ENCODE measurements at places on chromosomes 5 and 9.

DNA sequence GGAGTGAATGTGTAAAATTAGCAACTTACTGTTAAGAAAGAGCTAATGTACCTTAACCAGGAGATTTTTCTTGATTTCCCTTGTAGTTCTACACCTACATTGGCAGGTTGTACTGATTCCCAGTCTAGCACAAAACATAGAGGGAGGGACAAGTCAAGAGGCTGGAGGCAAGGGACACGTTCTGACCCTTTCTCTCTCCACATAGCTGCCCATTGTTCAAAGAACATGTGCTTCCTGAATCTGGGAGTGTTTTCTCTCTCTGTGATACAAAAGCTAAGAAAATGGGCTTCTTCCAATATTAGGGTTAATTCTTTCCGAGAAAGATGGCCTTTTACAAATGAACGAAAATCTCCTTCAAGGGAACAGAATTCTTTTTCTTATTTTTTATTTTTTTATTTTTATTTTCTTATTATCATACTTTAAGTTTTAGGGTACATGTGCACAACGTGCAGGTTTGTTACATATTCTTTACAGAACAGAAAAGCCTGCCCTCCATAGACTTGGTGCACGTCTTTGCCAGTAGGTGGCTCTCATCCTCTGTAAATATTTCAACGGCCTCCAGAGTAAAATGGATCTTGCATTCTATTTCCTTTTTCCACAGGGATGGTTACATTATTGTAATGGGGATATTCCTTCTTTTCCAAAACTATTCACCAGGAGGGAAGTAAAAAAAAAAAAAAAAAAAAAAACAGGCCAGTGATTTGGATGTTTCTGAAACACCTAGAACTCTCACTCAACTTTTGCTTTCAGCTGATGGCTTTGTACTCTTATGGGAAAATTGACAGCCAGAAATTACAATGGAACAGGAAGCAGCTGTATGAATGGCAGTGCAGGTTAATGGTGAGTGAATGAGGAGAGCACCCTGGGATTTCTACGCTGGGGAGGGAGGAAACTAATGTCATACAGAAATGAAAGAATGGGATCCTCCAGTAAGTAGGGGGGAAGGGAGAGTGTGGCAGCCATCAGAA is 13.1 kb upstream of the IFNA5 start:
- DNase-seq = peak; percentile 55

DNA sequence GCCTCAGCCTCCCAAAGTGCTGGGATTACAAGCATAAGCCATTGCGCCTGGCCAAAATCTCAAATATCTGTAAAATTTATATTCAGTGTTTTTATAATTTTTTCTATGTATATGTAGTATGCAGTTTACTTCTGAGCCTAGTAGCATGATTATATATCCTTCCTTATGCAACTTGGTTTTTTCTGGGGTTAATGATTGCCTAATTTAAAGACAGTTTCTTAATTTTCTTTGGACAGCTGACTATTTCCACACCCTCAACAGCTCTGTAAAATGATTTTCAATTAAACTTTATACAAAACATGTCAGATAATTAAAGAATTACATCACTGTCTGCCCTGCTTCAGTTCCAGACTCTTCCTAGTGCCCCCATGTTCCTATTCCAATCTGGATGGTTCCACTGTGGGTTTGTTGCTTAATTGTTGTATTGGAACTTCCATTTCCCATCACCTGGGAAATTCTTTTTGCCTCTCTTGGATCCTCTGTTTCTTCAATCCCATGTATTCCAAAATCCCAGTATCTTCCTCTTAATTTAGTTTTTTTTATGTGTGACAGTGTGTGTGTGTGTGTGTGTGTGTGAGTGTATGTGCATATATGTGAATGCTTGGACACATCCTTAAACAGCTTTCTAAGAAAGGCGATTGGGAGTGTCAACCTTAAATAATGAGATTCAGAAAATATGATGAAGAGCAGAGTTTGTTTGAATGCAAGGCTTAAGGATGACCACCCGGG is 53.2 kb downstream of the C5orf22 start:
- DNase-seq = no peak

DNA sequence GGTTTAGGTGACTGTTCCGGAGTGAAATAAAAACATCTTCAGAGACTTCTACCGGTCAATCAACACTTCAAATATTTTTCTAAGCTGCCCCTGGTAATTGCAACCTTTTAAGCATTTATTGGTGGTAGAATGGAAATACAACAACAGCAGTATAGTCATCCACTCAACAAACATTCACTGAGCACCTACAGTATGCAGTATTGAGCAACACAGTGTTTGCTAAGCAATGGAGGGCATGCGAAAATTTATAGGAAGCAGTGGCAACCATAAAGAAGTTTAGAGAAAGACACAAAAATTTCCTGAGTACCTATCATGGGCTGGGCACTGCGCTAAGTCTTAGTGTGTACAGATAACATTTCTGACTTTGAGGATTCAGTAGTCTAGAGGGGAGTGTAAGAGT is 12.0 kb upstream of the SSBP2 start:
- no peak for DNase-seq

DNA sequence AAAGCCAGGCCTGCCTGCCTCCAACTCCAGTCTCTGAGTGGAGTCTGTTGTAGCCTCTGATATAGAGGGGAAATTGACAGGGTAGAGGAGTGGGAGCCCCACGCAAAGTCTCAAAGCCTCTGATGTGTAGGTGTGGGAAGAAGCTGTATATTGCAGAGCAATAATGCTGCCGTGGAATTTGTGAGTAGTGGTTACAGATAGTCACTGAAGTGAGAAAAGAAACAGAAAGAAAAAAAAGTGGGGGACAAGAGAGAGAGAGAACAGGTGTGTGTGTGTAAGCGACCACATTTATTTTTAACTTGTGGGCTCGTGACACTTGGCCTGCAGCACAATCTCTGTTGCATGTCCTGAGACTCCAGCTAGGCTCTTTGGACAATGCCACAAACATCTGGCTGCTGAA is 227.8 kb downstream of the NSG2 start:
- no peak for DNase-seq

- DNase-seq = peak; percentile 82
Observed at GRCh38 chr9:113548221-113549041, 84.9 kb downstream of the RGS3 start.

DNA sequence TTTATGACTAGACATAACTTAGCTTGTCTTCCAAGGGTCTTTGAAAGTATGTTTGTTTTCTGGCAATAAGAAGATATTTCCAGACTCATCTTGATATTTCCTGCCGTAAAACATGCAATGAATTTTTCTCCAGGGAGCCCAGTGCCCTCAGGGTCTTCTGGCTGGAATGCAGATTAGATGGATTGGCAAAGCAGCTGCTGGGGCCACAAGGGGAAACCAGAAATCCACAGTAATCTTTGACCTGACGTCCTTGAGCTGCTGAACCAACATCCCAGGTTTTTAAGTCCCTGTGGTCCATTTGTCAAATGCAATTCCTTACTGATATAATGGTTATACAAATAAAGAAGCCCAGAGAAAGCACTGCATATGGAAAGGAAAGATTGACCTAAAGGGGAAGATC is 93.0 kb downstream of the THBS4 start:
- no peak for DNase-seq

- DNase-seq = no peak
Observed at GRCh38 chr5:78761840-78762239, 113.3 kb upstream of the LHFPL2 start.

GRCh38 chr5:39076757-39077728 is 2.8 kb upstream of the RICTOR start:
- peak; percentile 83 for DNase-seq

DNA sequence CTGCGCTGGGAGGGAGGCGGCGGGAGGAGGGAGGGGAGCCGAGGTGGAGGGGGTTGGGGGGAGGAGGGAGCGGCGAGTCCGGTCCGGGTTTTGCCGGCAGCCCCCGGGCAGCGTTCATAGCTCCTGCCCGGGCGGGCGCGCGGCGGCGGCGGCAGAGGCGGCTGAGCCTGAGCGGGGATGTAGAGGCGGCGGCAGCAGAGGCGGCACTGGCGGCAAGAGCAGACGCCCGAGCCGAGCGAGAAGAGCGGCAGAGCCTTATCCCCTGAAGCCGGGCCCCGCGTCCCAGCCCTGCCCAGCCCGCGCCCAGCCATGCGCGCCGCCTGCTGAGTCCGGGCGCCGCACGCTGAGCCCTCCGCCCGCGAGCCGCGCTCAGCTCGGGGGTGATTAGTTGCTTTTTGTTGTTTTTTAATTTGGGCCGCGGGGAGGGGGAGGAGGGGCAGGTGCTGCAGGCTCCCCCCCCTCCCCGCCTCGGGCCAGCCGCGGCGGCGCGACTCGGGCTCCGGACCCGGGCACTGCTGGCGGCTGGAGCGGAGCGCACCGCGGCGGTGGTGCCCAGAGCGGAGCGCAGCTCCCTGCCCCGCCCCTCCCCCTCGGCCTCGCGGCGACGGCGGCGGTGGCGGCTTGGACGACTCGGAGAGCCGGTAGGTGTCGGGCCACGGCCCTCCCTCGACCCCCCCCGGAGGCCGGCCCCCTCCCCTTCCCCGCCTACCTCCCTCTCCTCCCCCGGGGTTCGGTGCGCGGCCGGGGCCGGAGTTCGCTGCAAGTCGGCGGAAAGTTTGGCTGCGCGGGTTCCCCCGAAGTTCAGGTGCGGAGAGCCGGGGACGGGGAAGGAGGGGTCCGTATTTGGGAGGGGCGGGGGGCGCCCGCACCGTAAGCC is at the start of gene CXXC5:
TSS of gene CXXC5 (plus strand) at position 145 of the 877 bp plus-strand sequence. CDS start 32,175 bp downstream, outside the sequence.
- DNase-seq = peak; percentile 74

DNA sequence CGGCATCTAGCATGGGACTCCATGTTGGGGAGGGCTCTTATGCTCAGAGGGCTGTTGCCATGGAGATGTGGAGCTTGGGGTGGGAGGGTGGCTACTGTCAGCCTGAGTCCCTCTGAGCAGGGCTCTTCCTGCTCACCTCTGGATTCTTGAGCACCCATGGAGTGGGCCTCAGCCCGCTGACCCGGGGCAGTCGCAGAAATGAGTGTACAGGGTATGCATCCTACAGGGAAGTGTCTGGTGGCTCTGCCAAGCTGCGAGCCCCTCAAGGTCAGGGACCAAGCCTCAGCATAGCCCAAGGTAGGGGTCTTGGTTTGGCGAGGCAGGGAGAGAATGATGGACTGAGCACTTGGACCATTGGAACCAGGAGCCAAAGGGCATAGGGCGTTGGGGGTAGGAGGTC is 104.1 kb downstream of the DAB2IP start:
- no peak for DNase-seq

- no peak for DNase-seq
Observed at GRCh38 chr5:17470064-17470463, 28.0 kb upstream of the TAF11L2 start.

GRCh38 chr9:119179701-119180100 is 189.5 kb downstream of the BRINP1 start:
- no peak for DNase-seq

- no peak for DNase-seq
Observed at GRCh38 chr9:114643896-114644295, 13.7 kb downstream of the TEX53 start.

GRCh38 chr9:127763918-127764384 is 14.5 kb downstream of the SH2D3C start:
- DNase-seq = peak; percentile 50

DNA sequence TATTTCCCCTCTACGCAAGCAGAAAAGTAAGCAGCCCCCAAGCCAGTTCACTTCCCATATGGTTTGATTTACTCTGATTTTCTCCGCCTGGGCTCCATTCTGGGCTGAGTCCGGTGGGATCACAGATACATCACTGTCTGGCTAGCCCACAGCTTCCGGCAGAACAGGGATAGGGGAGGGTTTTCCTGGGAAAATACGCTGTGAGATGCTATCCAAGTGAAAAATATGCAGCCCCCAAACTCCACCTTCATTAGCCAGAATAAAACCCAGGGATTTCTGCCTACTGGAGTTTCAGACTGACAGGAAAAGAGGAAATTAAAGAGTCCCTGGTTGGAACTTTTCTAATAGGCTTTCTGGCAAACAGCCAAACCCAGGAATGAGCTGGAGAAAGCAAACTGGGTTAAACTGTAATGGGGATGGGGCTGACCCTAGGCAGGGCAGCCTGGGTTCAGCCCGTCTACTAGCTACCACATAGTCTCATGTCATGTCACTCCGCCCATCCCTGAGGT is 16.9 kb upstream of the NIPAL4 start:
- no peak for DNase-seq

- no peak for DNase-seq
Observed at GRCh38 chr5:95068289-95068910, 216.5 kb downstream of the MCTP1 start.

DNA sequence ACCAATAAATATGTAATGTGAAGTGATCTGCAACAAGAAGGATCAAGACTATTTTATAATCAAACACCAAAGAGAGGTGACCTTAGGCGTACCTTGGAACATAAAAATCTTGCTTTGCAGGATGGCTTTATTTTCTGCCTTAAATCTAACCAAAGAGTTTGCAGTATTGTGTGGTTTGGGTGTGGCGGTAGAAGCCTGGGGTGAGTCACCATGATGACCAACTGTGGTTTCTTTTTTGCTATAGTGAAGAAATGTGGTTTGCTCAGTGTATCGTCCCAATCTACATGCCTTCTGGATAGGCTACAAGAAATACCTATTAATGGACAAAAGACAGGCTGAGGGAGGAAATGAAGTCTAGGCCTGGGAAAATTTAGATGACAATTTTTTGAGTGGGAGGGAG is 5.1 kb upstream of the CAST start:
- DNase-seq = peak; percentile 78

- DNase-seq = no peak
Observed at GRCh38 chr9:127336506-127337352, 60.2 kb upstream of the SLC2A8 start.

GRCh38 chr5:78930721-78931120 is 54.4 kb downstream of the ARSB start:
- DNase-seq = no peak

DNA sequence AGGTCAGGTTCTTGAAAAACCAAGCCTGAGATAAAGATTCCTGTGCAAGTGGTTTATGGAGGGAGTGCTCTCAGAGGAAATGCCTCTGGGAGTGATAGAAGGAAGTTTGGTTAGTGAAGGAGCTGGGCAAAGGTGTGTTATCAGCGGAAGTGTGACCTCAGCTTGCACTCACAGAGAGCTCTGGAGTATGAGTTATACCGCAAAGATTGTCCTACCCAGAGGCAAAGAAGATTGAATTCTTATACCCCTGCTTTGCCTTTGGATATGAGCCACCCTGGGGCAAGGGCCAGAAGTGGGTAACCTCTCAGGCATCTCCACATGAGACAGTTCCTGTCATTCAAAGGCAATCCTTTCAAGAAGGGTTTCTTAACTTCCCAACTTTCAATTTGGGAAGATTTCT is 145.6 kb downstream of the MUSK start:
- DNase-seq = no peak

DNA sequence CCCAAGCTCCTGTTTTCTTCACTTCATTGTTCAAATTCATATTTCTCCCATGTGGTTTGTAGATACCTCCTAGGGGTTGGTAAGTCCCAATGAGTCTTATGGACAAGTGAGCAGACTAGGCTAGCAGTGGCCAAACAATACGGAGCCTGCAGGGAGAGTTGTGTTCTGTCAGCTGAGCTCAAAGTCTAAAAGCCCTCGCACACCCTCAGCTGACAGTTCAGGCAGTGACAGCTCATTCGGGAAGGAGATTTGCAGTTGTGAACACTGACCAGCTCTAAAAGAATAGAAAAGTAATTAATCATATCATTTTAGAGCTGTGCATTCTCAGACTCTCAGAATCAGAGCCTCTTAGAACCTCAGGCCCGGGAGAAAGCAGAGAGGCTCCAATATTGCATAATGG is 95.1 kb downstream of the SH3TC2 start:
- no peak for DNase-seq
